ENCODE measurements at places on chromosomes 6 and 20.
A peak's percentile ranks its signal among the peaks of the same experiment; 100 is the strongest.

DNA sequence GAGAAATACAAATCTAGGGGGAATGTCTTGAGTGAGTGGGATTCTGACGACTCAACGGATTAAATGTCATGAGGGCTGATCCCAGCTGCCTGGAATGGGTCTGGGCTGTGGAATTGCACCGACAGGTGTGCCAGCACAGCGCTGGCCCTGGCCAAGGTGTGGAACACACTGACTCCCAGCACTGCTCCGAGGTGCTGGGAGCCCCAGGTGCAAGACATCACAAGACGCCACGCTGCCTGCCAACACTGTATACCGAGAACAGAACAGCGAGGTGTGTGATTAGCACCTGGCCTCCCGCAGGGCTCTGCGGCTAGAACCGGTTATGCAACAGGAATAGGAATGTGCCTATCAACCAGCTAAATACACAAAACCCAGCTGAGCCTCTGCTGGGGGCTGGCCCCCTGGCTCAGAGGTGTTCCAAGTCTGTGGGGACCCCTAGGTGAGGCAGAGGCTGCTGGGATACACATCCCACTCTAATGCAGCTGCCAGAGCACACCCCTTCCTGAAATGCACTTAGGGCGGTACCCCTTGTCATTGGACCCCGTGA lies 24.8 kb upstream of the APMAP start:
- DNase-seq = no peak

- DNase-seq = no peak
Observed at GRCh38 chr6:44858998-44859397, 469.1 kb upstream of the RUNX2 start.

DNA sequence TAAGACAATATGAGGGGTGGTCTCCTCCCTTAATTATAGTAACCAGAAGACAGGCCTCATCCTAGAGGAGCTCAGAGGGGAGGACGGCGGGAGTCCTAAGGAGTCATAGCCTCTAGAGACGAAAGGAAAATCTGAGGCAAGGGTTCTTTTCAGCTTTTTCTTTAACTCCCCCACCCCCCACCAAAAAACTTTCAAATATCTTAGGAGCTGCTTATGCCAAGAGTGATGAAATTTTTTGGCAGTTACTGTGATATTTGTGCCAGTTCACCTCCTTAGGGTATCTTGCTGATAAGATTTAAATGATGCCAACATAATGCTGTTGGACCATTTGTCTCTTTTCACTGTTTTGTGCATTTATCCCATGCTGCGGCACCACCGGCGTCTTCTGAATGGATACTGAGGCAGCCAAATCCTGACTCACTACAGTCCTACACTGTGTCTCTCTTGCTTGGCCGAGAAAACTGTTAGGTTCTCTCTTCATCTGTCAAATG lies 44.5 kb upstream of the DSE start:
- DNase-seq = no peak

GRCh38 chr6:68640491-68640835 lies 5.4 kb downstream of the ADGRB3 start:
- DNase-seq = no peak

GRCh38 chr6:135627092-135627715 lies 129.7 kb upstream of the AHI1 start:
- DNase-seq = no peak

GRCh38 chr6:73375216-73375615 lies 5.5 kb upstream of the OOEP start:
- DNase-seq = no peak

GRCh38 chr6:87444362-87444761 lies 28.4 kb upstream of the SLC35A1 start:
- DNase-seq = no peak

GRCh38 chr6:136647363-136647852 lies 97.2 kb upstream of the MAP7 start:
- DNase-seq = peak; percentile 55

- no peak for DNase-seq
Observed at GRCh38 chr6:91782802-91783201, 1195.9 kb upstream of the MAP3K7 start.

DNA sequence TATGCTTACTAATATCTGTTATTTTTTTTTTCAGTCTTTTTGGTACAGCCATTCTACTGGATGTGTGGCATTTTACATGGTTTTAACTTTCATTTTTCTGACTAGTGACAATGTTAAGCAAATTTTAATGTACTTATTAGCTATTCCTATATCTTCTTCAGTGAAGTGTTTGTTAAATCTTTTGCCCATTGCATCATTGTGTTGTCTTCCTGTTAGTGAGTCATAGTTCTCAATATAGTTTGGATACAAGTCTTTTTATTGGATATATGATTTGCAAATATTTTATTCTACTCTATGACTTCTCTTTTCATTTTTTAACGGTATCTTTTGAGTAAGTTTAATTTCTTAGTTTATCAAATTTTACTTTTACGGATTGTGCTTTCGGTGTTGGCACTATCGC lies 519.4 kb downstream of the CDKAL1 start:
- no peak for DNase-seq

DNA sequence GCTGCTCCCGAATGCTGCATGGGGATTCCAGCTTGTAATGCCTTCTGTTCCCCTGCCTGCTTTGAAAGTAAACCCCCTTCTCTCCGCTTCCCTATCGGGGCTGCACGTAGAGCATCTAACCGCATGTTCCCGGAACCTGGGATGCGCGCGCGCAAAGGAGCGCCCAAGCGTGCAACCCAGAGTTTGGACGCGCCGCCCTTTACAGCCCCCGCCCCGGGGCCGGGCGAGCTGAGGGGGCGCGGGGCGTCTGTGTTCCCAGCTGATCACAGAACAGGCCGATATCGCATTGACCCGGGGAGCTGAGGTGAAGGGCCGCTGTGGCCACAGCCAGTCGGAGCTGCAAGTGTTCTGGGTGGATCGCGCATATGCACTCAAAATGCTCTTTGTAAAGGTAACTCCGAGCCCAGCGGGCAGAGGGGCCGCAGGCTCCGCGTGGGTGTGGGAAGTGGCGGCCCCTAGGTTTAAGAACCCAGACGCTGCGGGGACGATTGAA lies 1.4 kb downstream of the LAMP5 start:
- no peak for DNase-seq

- no peak for DNase-seq
Observed at GRCh38 chr6:55511122-55511800, 67.7 kb downstream of the HMGCLL1 start.

DNA sequence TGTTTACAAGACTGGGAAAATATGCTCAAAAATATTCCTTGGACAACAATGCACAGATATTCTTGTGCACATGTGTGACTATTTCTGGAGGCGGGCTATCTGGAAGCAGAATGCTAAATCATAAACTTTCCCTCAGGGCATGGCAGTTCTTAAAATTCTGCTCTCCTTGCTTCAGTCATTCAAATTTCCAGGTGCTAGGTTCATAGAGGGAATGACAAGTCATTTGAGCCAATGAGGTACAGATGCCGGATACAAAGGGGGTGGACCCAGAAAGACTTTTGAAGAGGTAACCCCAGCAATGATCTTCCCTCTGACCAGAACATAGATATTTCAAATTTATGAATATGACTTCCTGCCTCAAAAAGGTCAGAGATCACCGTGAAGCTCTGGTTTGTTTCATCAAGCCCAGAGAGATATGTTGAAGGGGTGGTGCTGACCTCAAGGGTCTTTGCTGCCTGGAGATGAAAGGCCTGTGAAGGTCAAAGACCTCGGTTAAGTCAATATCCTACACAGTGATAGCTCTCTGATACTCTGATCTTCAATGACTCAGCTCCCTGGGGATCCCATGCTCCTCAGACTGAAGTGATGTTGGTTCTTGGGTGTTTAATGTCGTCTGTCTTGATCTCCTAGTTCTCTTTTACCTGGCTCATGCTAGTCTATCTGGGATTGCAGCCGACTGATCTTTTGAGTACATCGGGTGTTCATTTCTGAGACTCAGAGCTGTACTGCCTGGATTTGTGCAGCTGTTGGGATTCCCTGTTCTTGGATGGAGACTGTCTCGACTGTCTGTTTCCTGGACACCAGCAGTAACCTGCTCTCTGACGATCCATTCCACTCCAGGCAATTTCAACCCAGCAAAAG lies 47.5 kb upstream of the TSHZ2 start:
- no peak for DNase-seq

- DNase-seq = no peak
Observed at GRCh38 chr20:8228315-8228714, 96.2 kb downstream of the PLCB1 start.

DNA sequence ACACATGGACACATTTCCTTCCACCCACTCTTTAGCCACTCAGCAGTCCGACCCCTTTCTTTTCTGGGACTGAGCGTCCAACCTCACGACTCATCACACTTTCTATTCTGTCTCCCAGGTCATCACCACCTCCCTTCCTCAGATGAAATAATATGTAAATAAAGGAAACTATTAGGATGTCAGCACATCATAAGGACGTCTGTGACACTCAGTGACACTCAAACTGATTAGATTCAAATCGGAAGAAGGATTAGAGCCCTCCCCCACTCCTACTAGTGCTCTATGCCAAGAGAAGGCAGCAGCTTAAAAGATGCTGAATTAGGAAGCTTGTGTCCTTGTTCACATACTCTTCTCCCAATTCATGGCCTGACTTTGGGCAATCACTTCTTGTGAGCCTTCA lies 113.6 kb downstream of the TNFRSF21 start:
- DNase-seq = no peak

DNA sequence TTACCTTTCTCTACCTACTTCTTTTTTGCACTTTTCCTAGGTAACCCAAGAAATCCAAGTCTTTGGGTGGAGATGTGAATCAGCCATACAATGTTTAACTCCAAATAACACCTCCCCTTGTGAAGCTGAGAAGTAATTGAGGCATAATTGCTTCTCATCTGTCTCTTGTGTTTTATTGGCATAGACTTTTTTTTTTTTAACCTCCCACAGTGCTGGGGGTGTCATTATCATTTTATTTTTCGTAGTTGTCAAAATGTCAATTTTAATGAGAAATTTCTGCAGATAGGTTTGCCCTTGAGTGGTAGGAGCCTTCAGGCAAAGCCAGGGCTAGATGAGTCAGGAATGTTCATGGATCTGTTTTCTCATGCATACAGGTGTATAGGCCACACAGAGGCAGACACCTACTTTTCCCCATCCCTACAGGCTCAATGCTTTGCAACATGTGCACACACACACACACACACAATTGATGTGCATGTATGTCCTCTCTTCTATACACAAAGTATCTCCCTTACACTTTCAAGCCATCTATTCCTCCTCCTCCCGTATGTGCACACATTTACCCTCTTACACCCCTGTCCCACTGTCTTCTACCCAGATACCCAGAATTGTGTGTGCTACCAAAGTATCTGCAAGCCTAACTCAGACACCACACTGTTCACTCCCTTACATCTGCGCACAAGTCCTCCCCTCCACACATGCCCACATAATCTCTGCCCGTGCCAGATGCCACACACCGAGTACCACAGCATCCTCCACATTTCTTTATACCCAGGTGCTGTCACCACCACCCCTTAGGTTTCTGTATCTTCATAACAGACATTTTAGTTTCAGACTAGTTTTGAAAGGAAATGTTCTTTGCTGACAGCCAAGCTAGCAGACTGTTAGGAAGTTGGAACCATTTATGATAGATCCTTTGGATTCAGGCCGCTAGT lies 22.0 kb downstream of the RALY start:
- no peak for DNase-seq

DNA sequence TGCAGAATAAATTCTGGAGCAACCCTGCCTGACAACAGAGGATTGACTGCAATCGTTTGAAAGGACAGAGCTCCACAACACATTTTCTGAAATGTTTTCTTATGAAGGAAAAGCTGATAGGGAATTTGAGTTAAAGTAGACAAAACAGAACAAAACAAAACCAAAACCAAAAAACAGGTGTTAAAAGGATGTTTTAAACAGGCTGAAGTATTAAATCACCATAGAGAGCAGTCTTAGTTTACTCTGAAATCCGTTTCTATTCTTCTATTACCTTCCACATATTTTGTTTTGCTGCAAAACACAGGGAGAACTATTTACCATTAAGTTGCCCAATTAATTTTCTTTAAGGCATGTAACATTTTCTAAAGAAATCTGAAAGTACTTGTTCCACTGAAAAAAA lies 93.4 kb upstream of the MLIP start:
- DNase-seq = no peak

- no peak for DNase-seq
Observed at GRCh38 chr6:37576336-37576737, 76.6 kb upstream of the CCDC167 start.

DNA sequence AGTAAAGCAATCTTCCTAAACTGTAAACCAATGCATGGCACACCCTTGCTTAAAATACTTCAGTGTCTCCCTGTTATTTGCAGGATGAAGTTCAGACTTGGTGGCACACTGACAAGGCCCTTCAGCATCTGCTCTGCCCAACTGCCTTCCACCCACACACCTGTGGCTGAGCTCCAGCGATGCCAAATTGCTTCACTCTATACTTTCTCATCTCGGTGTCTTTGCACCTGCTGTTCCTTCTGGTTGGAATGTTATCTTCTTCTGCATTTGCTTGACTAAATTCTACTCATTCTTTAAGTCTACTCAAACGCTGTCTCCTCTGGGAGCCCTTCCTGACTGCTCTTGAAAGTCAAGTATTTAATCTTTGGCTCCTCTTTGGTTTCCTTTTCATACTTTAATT lies 100.1 kb upstream of the SUPT3H start:
- DNase-seq = no peak

- DNase-seq = peak; percentile 61
Observed at GRCh38 chr6:129567374-129567773, 142.6 kb downstream of the ARHGAP18 start.

DNA sequence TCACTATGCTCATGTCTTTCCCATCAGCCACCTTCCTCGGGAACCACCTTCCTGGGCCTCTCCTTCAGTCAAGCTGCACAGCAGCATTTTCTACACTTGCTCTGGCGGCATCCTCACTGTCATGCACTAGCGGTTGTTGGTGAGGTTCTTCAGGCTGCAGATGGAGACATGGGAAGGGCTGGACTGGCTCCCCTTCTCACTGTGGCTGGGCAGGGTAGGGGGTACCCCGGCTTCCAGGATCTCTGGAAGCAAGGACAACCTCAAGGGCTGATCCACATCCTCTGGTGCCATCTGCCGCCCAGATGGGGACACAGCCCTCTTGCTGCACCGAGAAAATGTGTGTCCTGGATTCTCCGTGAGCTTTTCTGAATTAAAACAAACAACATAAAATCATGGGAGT lies 180.1 kb upstream of the RNF24 start:
- DNase-seq = no peak

DNA sequence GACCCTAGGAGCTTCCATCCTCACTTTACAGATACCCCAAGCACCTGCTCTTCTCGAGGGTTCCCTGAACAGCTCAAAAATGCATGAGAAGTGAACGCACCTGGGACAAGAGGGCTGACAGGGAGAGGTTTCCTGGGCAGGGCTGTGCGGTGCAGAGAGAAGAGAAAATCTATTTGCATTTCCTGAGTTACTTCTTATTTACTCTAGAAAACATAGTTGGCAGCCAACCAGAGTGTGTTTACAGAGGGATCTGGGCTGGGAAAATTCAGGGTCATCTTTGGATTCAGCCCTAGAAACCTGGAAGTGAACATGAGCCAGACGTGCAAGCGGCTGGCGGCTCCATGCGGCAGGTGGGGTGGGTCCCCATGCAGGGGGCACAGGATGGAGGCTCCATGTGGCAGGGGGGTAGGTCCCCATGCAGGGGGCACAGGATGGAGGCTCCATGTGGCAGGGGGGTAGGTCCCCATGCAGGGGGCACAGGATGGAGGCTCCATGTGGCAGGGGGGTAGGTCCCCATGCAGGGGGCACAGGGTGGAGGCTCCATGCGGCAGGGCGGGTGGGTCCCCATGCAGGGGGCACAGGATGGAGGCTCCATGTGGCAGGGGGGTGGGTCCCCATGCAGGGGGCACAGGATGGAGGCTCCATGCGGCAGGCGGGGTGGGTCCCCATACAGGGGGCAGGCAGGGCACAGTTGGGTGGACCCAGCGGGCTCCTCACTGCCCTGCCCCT lies 342.0 kb downstream of the TAF4 start:
- DNase-seq = no peak
